Stimulated activated CD4-positive, alpha-beta T cell treated with anti-CD3 and anti-CD28 coated beads, Interleukin-2, amount 100 ng/mL, for 48 hours (primary cell): ENCODE measurements at places on chromosomes 7 and 10.

- no peak for DNase-seq
Observed at GRCh38 chr7:1019789-1020610, 24.3 kb upstream of the GPR146 start.

- DNase-seq = no peak
Observed at GRCh38 chr10:8453587-8453986, 399.1 kb downstream of the GATA3 start.

- DNase-seq = no peak
Observed at GRCh38 chr7:92691578-92691977, 101.4 kb upstream of the FAM133B start.

GRCh38 chr10:60480865-60481563, 91.3 kb upstream of the ANK3 start:
- DNase-seq = no peak

GRCh38 chr7:73560109-73560835, 2.8 kb upstream of the BCL7B start:
- DNase-seq = no peak

DNA sequence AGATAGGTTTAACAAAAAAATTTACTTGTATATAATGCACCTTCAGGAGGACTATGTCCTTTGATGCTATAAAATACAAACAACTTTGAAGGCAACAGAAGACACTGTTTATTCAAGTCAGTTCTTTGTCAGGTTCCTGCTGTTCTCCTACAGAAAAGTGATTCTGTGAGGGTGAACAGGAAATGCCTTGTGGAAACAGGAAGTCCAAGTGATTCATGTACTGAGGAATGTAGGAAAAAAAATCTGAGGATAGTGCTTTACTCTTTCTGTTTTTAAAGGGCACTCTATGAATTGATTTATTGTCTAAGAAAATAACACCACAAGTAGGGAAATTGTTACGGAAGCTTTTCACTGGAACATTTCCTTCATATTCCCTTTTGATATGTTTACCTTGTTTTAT, 171.9 kb downstream of the HDAC9 start:
- no peak for DNase-seq

DNA sequence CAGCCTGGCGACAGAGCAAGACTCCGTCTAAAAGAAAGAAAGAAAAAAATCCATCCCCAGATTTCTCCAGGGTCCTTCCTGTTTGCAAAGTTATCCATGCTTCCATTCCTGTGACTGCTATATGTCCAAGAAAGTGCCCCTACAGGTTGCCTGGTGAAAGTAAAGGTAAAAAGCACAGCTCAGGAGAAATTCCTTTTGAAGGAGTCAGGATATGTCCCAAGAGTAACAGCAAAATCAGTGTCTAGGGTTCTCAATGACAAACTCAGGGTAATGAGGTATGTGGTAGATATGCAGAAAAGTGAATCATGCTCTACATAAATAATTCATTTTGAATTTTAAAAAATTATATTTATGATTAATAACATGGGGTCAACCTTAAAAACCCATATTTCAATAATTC, 91.5 kb downstream of the CTTNBP2 start:
- no peak for DNase-seq

GRCh38 chr10:48501226-48501625, 103.6 kb downstream of the ARHGAP22 start:
- no peak for DNase-seq

DNA sequence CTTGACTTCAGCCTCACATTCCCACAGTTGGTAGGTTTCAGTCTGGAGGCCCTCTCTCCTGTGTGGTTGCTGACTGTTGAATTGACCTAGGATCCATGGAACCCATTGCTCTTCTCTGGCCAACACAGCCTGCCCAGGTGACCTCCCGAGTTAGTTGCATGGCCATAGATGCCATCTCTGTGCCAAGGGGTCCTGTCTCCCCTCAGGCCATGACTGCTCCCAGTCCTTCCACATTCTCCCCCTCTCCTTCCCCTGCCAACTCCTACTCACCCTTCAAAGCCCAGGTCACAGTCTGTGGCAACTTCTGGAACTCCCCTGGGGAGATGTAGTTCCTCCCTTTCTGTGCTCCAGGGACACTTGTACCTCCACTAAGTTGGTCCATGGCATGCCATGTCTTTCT, 67.3 kb upstream of the GRB10 start:
- no peak for DNase-seq

DNA sequence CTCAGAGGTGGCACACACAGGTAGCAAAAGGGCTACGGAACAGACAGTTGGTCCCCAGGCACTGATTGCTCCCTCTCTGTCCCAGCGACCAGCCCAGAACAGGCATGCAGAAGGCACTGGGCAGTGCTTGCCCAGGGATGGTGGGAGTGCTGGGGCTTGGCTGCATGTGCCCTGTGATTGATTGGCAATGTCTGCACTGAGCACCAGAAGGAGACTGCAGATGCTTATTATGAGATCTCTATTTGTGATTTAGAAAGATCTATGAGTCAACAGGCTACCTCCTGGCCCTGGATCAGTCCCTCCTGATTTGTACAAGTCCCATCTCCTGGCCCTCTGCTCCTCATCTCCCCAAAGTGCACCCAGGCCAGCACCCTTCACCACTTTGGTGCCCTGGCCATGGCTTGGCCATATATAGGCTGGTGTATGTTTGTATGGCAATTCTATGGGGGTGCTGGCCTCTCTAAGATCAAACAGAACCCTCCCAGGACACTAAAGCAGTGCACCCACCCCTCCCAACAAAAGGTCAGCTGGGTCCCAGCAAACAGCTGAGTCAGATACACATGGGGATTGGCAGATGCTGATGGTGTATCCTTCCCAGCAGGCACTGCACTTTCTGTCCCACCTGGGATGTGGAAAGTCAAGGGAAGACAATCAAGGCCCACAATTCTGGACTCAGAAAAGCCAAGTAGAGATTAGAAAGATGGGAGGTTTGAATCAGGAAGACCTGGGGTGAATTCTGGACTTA, 30.9 kb downstream of the CAMK2B start:
- DNase-seq = no peak

DNA sequence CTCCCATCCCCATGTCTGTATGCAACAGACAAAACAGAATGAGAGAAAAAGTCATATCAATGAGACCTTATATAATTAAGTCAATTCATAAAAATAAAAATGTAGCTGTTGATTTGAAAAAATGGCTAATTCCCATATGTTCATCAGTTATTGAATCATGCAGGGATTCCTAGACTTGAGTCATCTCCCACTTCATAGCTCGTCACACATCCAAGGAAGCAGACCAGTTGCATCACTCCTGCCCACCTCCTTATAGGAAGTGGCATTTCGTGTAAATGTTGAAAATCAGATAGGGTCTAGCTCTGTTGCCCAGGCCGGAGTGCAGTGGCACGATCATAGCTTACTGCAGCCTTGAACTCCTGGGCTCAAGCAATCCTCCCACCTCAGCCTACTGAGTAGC, 56.1 kb upstream of the SH2B2 start:
- DNase-seq = no peak

GRCh38 chr10:75375838-75376237, 25.7 kb downstream of the ZNF503 start:
- no peak for DNase-seq

GRCh38 chr7:79317728-79318127, 135.7 kb downstream of the MAGI2 start:
- no peak for DNase-seq

- DNase-seq = no peak
Observed at GRCh38 chr7:53214463-53214862, 179.0 kb downstream of the POM121L12 start.

DNA sequence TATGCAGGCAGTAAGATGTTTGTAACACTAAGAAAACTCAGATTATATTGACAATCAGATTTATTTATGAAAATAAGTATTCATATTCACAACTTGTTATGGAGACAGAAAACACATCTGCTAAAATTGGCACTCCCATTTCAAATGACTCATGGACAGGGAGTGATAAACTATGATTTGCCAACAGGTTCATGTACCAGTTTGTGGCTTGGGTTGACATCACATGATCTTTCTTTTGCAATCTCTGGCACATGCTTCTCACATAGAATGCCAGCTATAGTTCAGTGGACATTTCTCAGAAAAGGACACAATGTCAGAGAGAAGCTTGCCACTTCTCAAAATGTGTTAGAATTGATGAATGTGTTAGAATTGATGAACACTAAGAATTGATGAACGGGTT, 663.2 kb upstream of the ANKRD30A start:
- no peak for DNase-seq

- no peak for DNase-seq
Observed at GRCh38 chr7:5671046-5671445, 110.4 kb downstream of the RNF216 start.

GRCh38 chr7:22150221-22150620, 204.5 kb upstream of the CDCA7L start:
- no peak for DNase-seq

GRCh38 chr7:51021906-51022570, 239.3 kb upstream of the GRB10 start:
- no peak for DNase-seq

DNA sequence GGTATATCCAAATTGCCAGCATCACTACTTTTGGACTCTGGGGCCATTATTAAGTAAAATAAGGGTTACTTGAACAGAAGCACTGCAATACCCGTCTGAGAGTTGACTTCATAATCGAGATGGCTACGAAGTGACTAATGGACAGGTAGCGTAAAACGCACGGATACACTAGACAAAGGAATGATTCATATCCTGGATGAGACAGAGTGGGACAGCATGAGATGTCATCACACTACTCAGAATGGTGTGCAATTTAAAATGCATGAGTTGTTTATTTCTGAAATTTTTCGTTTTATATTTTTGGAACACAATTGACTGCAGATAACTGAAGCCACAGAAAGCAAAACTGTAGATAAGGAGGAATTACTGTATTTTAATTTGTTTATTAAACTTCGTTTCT, 421.5 kb upstream of the LRGUK start:
- no peak for DNase-seq

- DNase-seq = no peak
Observed at GRCh38 chr10:33661580-33662336, 327.3 kb upstream of the NRP1 start.

DNA sequence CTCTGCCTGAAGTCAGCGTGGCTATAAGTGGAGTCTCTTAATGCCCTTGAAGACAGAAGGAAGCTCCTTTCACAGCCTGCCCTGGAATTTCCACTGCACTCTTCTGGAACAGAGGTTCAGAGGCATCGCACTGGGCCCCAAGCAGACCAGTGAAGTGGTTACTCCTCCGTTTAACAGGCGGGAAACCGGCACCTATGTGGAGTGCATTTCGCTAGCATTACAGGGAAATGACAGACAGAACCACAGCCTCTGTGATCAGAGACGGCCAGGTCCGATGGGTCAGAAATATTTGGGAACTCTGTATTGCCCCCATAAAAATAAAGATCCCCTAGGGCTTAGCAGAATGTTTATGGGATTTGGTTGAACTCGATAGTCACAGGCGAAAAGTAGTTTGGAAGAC, 406.9 kb upstream of the PRKCQ start:
- no peak for DNase-seq

- DNase-seq = no peak
Observed at GRCh38 chr7:30977896-30978564, 14.3 kb downstream of the GHRHR start.

- DNase-seq = no peak
Observed at GRCh38 chr7:28395831-28396230, 16.5 kb upstream of the CREB5 start.

DNA sequence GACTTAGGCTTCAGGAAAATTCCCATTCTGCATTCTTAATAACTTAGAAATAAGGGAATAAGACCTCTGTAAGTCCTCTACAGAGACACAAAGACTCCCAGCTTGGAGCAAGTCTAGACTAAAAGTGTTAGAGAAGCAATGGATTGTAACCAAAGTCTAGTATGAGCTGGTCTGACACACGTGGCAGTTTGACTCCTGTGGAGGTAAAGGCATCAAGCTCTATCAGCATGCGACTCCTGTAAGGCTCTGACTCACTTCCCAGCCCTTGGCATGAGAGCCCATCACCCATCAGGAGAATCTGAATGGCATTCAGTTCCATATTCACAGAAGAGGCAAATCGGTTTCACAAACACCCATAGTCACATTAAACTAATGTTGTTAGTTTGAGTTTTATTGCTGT, 4.4 kb upstream of the VSTM4 start:
- no peak for DNase-seq

DNA sequence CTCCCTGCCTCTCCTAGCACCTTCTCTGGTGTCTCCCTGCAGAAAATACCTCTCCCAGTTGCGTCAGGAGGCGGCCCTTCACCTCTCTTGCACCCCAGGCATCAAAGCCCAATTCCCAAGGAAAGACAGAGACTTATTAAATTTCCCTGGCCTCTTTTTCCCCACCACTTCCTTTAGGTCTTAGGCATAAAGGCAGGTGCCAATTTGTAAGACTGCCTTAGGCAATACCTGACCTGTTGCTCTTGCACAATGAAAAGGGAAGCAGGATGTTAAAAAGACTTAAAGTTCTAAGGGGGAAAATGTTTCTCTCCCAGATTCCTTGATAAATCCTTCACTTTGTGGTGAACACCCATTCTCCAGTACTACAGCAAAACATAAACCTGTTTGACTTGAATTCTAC, 186.7 kb downstream of the SLC25A13 start:
- DNase-seq = no peak
